ENCODE measurements at places on chromosomes 5 and 9. TPM values are rescaled to one million over a fixed set of nuclear protein-coding genes. Genes with fewer than 3 reads are reported as not detected.

GRCh38 chr5:119353686-119354366, 2.0 kb upstream of the TNFAIP8 start:
- no peak for DNase-seq

- no peak for DNase-seq
These were observed 46.7 kb downstream of the INSYN2B start for GRCh38 chr5:169933616-169934015.

GRCh38 chr9:120403543-120403856, 176.5 kb downstream of the CDK5RAP2 start:
- no peak for DNase-seq

- no peak for DNase-seq
These were observed 364.6 kb downstream of the NPR3 start for GRCh38 chr5:33075731-33076130.

DNA sequence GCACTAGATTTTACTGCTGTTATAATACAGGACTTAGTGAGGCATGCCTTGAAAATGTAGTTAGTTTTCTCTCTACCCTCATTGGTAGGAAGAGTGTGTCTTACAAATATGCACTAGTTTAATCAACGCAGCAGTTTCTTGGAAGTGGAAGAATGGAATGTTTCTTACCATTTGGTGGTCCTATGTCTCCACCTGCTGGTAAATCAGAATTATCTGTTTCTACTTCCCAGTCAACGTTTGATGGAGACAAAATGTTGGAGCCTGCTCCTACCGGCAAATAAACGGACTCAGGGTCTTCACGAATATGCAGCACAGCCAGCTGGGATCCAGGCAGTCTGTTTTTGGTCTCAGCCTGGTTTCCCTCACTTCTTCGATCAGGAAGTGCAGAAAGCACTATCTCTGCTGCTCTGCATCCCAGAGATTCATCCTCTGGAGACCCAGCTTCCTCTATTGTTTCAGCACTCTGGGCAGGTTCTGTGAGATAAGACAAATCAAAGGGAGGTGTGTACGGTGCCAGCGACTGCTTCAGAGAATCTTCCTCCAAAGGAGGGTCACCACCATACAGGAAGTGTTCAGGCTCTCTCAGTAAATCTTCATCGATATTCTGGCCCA, 59.5 kb upstream of the PCA3 start:
- DNase-seq = peak; percentile 85

- no peak for DNase-seq
These were observed 32.5 kb upstream of the GNAQ start for GRCh38 chr9:78064075-78064474.

DNA sequence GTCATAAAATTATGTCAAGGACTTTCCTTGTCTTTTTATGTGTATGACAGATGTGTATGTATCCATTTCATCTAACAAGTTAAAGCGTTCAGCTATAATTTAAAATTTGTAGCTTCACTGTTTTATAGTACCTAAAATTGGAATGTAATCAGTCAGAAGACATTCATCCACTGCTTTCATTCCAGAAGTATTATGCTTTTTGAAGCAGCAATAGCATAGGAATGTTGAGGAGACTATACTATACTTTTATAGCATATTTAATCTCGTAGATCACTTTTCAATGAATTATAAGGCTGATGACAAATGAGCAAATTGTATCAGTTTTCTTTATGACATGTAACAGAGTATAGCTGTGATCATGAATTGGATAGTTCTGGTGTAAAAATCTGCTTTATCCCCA, 6.9 kb downstream of the PCDHGA12 start:
- DNase-seq = no peak

DNA sequence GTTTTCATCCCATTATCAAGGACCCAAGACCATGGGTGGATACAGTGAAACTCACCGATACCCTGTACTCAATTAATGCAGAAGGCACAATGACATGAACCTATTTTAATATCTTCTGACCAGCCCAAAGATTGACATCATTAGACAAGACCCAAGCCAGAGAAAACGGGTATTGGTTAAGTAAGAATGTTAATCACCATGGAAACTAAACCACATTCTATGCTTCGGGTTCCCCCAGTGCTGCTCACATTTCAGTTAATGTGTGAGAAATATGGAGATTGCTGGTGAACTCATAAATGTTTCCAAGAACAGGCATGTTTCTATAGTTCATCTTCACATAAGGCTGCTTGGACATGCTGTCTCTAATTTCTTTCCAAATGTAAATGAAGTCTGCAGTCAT, 77.0 kb downstream of the IRX2 start:
- DNase-seq = no peak

- no peak for DNase-seq
These were observed 339.9 kb downstream of the TENT4A start for GRCh38 chr5:7053125-7053524.

GRCh38 chr5:16981700-16982099, 45.6 kb upstream of the MYO10 start:
- no peak for DNase-seq

GRCh38 chr5:909994-910768, 17.5 kb downstream of the TRIP13 start:
- DNase-seq = no peak

DNA sequence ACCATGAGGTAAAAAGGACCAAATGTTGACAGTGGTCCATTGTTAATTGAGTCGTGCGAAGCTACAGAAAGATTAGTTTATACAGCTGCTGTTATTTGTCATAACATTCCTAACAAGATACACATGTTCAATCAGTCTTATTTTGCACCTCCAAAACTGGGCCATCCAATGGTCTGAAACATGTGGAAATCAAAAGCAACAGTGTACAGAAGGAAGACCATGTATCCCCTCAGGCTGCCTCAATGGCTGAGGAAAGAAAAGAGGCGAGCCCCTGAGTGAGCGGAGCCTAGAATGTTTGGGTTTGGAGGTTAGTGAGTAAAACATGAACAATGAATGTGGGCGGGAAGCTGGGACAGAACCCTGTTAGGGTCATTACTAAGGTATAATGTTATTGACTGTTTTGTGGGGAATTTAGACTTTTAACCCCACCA, 35.6 kb downstream of the NFIB start:
- DNase-seq = no peak

SLC36A3 gene
- 1.4 TPM for total RNA-seq

SYK gene
- 9.6 TPM for total RNA-seq

ABO gene
- total RNA-seq = 0.48 TPM

CCL27 gene
- not detected for total RNA-seq

CNTNAP3B gene
- 81.6 TPM for total RNA-seq

SPAG8 gene
- 5.1 TPM for total RNA-seq
